Kidney epithelial cell (primary cell): ENCODE measurements at places on chromosomes 12 and 14. TPM values are rescaled to one million over a fixed set of nuclear protein-coding genes. Genes with fewer than 3 reads are reported as not detected.

DNA sequence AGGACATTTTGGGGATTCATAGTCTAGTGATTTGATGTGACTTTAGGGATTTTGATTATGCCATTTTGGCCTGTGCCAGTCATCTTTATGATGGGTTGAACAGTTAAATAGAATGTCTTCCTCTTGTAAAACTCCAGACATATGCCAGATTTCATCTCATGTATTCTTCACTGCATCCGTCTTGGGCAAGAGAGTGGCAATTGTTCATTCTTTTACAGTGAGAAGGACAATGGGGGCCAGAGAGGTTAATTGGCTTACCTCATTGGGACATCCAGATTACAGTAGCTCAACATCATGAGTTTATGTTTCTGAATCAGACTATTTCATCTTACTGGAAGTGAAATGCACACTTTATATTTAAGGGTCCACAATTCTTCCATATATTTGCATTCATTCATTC lies 108.2 kb upstream of the SLC38A2 start:
- no peak for DNase-seq

DNA sequence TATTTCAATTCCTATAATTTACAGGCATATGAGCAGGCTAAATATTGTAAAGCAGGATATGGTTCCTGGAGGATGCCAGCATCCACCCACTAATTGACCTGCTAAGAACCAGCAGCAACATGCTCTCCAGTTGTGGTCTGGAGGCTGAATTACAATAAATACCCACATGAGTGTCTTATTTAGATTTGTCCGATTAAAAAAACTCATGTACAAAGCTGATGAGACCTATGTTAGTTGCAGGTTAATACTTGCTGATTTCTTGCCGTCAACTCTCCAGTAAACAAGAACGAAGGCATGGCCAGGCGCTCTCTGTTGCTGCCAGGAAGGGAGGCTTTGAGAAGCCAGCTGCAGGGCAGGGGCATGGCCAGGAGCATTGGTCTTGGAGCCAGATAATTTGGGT lies 169.3 kb upstream of the PRICKLE1 start:
- no peak for DNase-seq

The NUP37 gene
- total RNA-seq, result 23.1 and 25.5 TPM in 2 replicates

GRCh38 chr12:5464096-5464495 lies 32.2 kb downstream of the NTF3 start:
- DNase-seq, result no peak

The SERPINA3 gene
- 33.9 and 45.3 TPM in 2 replicates for total RNA-seq

- no peak for DNase-seq
Observed at GRCh38 chr14:102568115-102568614, 24.3 kb upstream of the RCOR1 start.

DNA sequence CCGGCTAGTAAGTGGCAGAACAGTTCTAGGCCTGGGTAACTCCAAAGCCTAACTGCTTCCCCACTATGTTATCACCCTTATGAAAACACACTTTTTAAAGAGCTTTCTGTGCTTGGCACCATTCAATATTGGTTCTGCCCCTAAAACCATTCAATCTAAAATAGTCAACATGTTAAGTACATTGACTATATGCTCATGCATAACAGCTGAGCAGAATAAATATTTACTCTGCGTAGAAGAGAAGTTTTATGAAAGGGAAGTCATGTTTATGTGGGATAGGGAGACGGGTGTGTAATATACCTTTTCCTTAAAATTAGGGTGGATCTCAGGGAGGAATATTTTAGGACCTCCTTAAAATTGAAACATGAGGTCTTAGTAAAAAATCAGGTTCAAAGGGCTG lies 80.5 kb downstream of the SAMD4A start:
- DNase-seq, result no peak

The SP1 gene
- total RNA-seq, result 57.3 and 63.9 TPM in 2 replicates

DNA sequence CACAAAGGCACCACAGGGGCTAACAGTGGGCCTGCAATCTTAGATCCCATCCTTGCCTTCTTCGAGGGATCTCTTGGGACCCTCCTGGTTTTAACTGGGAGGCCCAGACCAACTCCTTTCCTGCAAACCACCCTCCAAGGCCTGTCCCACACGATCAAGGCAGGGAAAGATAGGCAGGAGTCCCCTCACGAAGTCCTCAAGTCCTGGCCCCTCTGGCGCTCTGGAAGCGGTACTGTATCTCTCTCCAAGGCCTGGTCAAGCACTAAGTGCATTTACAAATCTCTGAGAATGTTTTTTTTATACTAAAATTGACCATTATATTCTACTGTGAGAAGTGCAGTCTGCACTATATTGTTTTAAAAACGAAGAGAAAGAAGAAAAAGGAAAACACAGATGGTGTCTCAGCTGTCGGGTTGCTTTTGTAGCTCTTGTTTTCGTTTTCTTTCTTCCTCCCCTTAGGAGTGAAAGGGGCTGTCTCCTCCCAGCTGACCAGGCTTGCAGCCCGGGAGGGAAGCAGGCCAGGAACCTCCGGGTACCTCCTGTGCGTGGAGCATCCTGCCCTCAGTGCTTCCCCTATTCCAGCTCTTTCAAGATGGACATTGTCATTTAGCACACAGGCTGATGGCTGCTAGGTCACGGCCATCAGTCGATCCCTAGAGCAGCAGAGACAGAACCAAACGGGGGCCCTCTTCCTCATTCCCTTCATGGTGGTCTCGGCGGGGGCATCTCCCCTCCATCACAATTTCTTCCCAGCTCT lies 56.7 kb downstream of the FAM222A start:
- DNase-seq, result no peak

GRCh38 chr14:63186453-63186852 lies 17.8 kb upstream of the RHOJ start:
- no peak for DNase-seq

DNA sequence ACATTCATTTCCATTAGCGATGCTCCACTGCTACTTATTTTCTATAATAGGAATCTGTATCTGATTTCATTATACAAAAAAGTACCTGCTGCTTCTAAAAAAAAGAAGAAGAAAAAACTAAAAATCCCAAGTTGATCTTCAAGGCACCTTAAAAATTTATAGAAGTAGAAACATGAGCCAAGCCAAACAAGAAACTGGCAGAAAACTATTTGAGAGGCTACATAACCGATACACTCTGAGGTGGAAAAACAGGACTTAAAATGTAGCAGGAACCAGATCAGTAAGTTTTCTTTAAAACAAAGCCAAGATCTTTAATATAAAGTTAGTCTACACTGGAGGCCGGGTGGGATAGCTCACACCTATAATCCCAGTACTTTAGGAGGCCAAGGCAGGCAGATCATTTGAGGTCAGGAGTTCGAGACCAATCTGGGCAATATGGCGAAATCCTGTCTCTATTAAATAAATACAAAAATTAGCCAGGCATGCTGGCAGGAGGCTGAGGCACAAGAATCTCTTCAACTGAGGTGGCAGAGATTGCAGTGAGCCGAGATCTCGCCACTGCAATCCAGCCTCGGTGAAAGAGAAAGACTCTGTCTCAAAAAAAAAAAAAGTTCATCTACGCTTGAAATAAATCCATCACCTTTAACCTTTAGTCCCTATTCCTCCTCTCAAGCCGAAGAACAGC lies 278.6 kb downstream of the MED13L start:
- no peak for DNase-seq

DNA sequence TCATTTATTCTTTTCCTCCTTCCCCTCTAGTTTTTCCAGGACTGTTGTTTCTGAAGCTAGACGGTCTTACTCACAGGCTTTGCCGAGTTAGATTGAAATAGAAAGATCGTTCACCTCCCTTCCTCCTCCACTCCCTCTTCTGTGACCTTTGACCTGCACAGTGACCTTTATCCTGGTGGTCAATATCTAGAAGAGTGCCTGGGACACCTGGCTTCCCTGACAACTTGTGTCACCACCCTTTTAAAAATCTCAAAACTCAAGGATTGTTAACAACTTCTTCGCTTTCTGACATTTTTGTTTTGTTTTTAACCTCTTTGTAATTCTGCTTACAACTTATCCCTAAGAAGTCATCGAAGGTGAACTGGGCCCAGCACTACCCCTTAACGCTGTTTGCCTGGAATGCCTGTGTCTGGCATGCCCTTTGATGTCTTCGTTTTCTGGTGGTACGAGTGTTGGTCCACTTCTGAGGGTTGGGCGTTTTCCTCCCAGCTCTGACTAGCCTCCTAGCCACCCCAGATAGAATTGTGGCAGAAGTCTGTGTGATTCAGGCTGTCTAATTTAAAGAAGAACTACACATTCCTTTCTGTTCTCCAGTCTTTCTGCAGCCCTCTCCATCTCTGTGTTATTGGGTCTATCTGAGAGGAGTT lies 2.8 kb upstream of the KRT75 start:
- DNase-seq, result no peak
